Ecto neural progenitor cell (in vitro differentiated cells): ENCODE measurements at places on chromosomes 3 and 15.
A peak's percentile ranks its signal among the peaks of the same experiment; 100 is the strongest.

GRCh38 chr15:46460431-46461094, 825.7 kb downstream of the SQOR start:
- no peak for DNase-seq

GRCh38 chr15:85312486-85312885, 67.9 kb upstream of the AKAP13 start:
- DNase-seq, result no peak

DNA sequence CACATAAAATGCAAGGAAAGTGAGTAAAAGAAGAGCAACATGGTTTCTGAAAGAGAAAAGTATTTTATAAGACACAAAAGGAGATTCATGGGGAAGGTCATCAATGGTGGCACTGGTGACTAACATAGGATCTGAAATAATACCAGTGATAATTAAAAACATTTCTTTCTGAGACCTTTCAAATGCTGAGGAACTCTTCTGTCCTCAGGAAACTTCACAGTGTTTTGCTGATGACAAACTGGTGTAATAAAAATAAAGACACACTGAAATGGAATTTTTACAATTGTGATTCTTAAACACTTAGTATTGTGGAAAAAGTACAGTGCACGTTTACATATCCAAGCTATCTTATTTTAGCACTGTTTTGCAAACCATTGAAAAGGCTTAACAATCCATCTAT, 80.4 kb upstream of the ZBTB20 start:
- no peak for DNase-seq

GRCh38 chr3:25906132-25906906, 116.4 kb downstream of the OXSM start:
- no peak for DNase-seq

DNA sequence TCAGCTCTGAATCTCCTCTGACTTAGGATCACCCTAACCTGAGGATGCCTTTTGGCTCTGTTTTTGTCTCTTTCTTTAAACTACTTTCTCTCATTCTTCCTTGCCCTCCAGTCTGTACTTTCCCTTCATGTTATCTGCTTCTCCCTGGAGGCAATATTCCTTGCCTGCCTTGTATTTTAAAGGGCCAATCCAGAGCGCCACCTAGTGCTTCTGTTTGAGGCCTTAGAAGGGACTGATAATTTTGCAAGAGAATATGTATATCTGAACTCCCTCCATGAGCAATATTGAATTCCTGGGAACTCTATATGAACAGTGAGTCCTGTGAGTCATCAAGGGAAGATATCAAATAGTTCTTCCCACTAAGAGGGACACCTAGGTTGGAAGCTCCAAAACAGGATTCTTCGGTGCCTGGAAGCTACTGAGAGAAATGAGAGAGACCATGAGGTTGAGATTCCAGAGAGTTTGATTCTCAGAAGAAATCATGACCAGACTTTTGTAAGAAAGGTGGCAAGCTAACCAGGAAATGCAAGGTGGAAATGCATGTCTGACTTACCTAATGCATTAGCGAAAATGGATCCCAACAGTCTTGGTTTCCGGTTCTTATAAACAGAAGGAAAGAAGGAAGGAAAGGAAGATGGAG, 203.8 kb upstream of the CD96 start:
- DNase-seq, result peak; percentile 57

GRCh38 chr3:126202276-126202675, 21.9 kb upstream of the ALDH1L1 start:
- no peak for DNase-seq

GRCh38 chr15:78716651-78717050, 75.6 kb upstream of the CHRNB4 start:
- DNase-seq, result no peak

DNA sequence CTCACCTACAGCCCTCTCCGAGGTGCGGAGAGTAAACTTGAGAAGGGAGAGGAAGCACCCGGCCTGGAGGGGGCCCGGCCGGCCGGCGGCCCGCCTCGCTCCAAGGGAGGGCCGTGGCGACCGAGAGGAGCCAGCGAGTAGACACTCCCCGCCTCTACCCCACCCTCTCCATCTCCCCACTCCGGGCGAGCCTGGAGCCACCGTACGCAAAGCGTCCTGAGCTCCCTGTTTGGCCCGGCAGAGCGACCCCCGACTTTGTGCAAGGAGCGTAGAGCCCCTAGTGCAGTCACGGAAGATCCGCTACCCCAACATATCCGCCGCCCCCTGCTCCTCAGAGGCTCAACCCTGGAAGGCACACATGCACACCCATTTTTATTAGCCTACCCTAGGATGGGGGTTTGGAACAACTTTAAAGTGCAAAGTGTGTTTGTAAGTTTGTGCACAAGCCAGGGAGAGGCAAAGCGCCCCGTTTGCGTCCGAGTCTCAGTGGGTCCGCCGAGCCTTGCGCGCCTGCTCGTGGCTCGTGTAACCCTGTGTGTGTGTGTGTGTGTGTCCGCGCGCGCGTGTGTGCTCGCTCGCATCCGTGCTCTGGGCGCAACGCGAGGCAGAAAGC, 508 bp upstream of the SMAD6 start:
- DNase-seq, result peak; percentile 84

DNA sequence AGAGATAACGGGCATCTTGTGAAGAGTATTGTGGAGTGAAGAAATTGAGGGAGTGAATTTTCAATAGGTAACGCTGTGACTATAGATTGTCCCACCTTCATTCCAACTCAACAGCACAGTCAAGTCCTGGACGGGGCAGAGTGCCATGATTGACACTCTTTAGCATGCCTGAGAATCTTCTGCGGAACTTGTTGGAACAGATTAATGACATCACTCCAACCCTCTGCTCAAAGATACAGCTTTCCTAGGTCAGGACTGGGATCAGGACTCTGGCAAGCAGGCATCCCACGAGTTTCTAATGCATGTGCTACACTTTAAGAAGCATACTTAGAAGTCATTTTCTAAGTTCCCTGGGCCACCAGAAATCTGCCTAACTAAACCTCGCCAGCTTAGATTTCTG, 267.6 kb upstream of the CFAP20DC start:
- no peak for DNase-seq

- DNase-seq, result peak; percentile 84
These were observed at the start of gene MRAS for GRCh38 chr3:138347960-138348753. Gene MRAS (plus strand): TSS chr3:138348579. CDS start chr3:138372884, 24,305 bp downstream.

DNA sequence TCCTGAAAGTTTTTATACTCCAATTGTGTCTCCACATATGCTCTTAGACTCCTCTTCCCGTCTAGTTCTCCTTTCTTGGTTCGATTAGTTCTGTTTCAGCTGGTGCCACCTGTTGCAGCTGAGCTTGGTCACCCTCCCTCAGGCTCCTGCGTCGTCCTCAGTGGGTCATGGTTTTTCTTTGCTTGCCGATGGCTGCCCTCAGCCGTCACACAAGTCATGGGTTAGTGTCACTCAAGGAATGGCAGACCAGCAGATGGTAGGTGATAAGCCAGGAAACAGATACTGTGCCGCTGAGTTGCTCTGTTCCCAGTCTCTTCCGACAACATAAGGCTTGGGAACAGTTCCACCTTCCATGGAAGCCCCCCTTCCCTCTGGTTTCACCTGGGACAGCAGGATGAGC, 109.9 kb downstream of the IGF1R start:
- DNase-seq, result no peak

GRCh38 chr3:192188218-192188835, 539.0 kb downstream of the FGF12 start:
- peak; percentile 56 for DNase-seq

DNA sequence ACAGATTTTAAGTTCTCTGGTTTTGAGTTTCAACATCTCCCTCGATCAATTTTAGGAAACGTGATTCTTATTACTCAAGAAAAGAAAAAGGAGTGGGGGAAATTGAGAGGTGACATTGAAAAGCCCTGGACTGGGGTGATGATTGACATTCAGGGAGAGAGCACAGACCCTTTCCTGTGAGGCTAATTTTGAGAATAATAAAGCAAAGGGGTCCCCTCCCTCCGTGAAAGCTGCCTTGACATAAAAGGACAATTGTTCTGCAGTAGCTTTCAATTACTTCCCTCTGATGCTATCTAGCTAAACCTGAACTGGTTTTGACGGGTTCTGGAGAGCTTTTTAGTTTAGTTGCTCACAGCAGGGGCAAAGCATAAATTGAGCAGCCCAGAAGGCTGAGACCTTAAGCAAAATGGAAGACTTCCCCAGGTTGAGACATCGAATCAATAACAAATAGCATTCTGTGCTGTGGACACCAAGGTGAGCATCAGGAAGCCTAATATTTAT, 14.4 kb upstream of the CMTM8 start:
- no peak for DNase-seq

DNA sequence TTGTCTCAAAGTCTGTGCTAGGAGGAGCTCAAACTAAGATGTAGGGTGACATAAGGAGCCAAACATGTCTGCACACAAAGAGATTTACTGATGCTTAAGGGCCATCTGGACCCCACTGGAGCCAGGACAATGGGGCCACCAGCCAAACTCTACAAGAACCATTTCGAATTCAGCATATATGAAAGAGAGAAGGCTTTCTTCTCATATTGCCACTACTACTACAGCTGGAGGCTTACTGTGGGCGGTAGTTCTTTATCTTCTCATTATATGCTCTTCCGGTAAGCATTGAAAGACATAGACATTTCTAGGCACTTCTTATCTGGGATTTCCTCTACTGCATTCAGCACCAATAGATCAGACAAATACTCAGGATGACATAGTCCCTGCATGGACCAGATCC, 404.4 kb upstream of the PROK2 start:
- no peak for DNase-seq

DNA sequence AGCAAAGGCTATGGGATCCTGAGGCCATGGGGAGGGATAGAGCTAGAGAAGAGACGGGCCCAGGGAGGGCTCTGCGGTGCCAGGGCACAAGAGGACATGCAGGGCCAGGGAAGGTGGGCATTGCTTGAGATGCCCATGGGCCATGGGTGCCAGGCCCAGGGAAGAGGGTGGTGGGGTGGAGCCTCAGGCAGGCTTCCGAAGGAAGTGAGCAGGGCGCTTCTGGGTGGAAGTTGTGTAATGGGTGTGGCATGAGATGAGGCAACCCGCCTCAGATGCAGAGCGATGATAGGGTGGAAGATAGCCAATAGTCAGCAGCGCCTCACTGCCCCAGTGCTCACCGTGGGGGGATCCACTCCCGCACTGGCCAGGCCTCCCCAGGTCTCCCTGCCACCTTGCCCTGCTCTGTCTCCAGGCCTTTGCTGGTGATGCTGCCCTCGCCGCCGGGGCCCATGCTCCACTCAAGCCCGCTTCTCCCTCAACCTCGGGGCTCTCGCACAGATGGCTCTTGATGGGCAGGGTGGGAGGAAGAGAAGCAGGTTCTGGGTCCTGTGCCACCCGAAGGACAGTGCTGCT, 51.4 kb downstream of the DNAJB8 start:
- no peak for DNase-seq

DNA sequence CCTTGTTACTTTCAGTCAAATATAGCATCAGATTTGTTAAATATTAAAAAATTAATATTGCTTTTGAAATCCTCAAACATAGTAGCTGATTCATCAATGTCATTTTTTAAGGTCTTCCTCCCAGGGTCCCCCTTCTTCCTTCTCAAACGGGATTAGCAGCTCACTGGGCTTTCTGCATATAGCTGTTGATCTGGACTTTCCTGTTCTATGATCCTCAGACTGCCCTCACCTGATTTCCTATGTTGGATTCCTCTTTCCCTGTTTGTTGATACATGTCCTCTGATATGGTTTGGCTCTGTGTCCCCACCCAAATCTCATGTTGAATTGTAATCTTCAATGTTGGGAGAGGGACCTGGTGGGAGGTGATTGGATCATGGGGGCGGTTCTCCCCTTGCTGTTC, 5.8 kb downstream of the GUCA1C start:
- no peak for DNase-seq

DNA sequence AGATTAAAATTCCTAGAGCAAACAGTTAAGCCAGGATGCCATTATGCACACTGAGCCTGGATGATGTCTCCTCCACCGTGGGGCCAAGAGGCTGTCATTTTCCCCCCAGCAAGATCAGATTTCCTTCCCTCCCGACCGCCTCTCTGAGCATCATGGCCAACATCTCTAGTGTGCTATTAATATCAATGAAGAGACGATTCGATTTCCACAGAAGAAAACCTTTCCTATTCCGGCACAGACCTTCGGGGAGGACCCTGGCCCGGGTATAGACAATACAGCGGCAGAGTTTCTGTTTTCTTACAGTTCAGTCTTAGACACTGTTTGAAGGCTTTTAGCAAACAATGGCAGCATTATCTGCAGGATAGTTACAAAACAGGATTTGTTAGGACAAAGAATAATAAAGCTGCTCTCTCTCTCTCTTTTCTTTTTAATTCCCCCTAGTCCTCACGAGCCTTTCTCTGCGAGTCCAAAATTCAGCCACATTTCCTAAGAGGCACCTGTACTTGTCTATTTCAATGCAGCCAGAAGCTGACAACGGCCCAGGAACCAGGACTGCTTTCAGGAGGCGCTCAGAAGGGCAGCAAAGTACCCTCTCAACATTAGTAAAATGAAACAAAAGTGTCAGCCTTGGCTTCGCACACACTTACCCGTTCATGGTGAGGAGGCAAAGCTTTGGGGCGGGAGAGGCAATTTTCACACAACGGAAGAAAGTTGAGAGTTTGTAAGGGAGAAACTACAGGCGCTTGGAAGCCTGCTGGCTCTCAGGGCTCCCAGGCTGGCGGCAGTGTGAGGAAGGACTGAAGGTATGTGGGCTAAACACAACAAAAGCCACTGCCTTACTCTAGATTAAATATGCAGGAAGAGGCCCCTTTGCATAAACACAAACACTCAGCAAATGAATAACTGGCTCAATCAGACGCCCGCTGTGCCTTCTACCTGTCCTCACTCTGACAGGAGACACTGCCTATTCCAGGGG, 278.0 kb downstream of the FOXP1 start:
- peak; percentile 54 for DNase-seq

GRCh38 chr3:10706156-10706739, 109.8 kb upstream of the SLC6A11 start:
- no peak for DNase-seq

DNA sequence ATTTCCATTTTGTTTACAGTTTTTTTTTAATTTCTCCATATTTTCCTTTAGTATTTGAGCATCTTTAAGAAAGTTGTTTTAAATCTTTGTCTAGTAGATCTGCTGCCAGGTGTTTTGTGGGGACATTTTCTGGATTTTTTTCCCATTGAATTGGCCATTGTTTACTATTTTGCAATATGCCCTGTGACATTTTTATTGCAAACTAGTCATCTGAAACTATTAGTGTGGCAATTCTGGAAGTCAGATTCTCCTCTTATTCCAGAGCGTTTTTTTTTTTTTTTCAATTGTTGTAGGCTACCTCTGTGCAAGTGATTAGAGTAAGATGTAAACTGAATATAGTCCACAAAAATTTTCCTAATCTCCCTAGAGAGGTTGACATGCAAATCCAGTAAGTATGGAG, 334.2 kb downstream of the PYDC2 start:
- no peak for DNase-seq

GRCh38 chr3:152175528-152175889, 93.2 kb upstream of the MBNL1 start:
- no peak for DNase-seq
